ENCODE measurements at places on chromosomes 4 and X.

DNA sequence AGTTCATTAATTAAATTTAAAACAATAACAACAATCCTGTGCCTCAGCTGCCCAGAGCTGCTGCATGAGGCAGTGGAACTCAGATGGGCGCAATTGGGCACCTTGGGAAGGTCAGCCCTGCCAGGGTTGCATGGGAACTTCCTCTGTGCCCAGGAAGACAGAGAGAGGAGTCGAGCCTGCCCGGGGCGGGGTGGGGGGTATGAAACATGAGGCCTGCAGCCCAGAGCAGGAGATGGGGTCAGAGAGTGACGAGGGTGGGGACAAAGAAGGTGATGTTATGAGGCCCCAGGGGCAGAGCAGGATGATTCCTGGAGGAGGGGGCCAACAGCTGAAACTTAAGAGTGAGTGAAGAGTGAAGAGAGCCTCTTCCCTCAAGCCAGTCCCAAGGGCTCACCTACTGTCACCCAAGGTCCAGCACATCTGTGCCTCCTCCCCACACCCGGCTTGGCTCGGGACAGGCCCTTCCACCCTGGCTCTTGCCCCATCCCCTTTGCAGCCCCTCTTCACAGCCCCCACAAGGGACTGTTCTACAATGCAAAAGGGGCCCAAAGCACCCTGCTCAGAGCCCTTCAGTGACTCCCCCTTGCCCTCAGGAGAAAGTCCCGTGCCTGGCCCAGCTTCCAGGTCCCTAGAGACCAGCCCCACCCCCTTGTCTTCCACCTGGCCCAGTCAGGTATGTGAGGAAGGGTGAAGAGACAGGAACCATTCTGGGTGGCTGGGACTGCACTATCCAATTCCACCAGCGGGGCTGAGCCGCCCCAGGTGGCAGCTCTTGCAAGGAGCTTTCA, 31.4 kb downstream of the HMX1 start:
- DNase-seq = no peak

DNA sequence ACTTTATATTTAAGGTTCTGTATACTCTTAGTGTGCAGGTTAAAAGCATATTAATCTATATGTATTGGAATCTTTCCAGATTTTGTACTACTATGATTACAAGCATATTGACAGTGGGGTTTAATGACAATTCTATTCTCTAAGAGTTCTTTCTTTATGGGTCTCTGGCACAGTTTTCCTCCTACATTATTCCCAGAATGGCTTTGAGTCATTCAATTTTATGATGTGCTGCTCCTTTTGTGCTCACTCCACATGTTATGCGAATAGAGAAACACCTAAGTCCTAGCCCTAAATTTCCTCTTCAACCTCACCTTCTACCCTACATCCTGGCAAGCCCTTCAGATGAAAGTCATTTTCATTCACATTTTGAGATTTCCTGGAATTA, 209.9 kb upstream of the DIAPH2 start:
- no peak for DNase-seq

DNA sequence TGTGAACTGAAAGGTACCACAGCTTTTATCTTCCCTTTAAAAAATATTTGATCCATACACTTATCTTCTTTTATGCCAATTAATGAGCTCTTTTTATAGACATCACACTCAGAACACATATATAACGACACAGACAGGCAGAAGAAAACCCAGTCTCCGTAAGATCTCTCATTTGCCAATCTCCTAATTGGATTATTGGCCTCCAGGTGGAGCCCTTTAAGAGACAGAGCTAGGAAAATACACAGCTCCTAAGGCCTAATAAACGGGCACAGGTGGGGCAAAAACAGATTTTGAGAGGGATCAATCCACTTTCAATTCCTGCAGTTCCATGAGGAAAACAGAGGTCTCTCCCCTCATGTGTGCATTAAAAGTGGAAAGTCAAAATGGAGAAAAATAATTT, 1495.4 kb downstream of the RPA4 start:
- DNase-seq = no peak

GRCh38 chr4:151227731-151228130, 49.2 kb upstream of the PRSS48 start:
- DNase-seq = no peak

DNA sequence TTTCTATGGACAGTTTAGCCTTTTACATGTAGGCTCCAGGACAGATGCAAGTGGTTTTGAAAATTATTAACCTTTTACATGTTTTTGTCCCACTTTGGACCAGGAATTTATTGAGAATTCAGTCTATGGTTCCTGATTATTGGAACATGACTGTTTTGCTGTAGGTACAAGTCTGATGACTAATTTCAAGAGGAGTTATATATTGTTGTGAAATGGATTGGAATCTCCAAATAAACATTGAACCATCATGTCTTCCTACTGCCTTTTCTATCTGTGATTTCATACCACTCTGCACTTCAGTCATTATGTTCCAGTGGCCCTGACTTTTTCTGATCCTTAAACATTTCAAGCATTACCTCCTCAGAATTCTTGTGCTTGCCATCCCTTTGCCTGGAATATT, 35.9 kb downstream of the TBC1D19 start:
- DNase-seq = no peak

GRCh38 chr4:52728691-52729240, 22.5 kb downstream of the ERVMER34-1 start:
- DNase-seq = no peak

GRCh38 chr4:22680065-22680642, 12.6 kb upstream of the GBA3 start:
- DNase-seq = no peak

- no peak for DNase-seq
Measured at GRCh38 chr4:123869286-123870215, 473.0 kb downstream of the SPRY1 start.

- no peak for DNase-seq
Measured at GRCh38 chrX:55713631-55714030, 3.9 kb upstream of the RRAGB start.

Data from naive thymus-derived CD8-positive, alpha-beta T cell (primary cell).